ENCODE measurements at places on chromosomes 7 and 10. TPM values are rescaled to one million over a fixed set of nuclear protein-coding genes. Genes with fewer than 3 reads are reported as not detected.

Gene STK17A
- 29.4 TPM for total RNA-seq

Gene IFIT2
- total RNA-seq, result 3.8 TPM

Gene GALNT17
- total RNA-seq, result 2.2 TPM

Gene PHYHIPL
- not detected for total RNA-seq

- no peak for DNase-seq
These were observed 3.4 kb upstream of the MNX1 start for GRCh38 chr7:157013602-157014549.

DNA sequence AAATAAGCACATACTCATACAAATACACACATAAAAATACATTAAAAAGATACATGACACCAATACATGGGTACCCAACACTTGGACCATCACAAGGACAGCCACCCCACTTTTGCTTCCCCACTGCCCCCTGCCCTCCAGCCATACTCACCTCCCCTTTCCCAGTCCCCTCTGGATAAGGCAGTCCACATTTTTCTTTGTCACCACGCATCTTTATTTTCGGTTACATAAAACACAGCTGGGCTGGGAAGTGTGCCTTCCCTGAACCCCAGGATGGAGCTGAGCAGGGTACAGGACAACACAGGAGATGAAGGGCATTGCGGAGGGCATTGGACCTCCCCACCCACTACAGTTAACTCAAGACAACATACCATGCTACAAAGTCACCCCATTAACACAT lies 1.1 kb upstream of the HOXA3 start:
- DNase-seq, result no peak

- DNase-seq, result no peak
These were observed 22.8 kb downstream of the PWWP2B start for GRCh38 chr10:132419538-132420468.

- DNase-seq, result no peak
These were observed 369.2 kb upstream of the KLF6 start for GRCh38 chr10:4154191-4154715.

DNA sequence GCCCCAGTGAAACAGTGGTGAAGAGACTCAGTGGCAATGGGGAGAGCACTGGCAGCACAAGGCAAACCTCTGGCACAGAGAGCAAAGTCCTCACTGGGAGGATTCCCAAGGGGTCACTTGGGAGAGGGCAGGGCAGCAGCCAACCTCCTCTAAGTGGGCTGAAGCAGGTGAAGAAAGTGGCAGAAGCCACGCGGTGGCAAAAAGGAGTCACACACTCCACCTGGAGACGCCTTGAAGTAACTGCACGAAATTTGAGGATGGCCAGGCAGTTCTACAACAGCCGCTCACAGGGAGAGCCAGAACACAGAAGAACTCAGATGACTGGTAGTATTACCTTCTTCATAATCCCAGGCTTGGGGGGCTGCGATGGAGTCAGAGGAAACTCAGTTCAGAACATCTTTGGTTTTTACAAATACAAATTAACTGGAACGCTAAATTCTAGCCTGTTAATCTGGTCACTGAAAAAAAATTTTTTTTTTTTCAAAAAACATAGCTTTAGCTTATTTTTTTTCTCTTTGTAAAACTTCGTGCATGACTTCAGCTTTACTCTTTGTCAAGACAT lies 574 bp upstream of the IL6 start:
- no peak for DNase-seq

GRCh38 chr7:107130487-107131220 lies 38.1 kb upstream of the HBP1 start:
- no peak for DNase-seq

- DNase-seq, result no peak
These were observed 206.1 kb downstream of the CREB5 start for GRCh38 chr7:28618383-28618782.

GRCh38 chr10:99396471-99396870 lies 34.0 kb downstream of the GOT1 start:
- no peak for DNase-seq

- no peak for DNase-seq
These were observed 64.6 kb upstream of the LRRN3 start for GRCh38 chr7:111026343-111026742.

DNA sequence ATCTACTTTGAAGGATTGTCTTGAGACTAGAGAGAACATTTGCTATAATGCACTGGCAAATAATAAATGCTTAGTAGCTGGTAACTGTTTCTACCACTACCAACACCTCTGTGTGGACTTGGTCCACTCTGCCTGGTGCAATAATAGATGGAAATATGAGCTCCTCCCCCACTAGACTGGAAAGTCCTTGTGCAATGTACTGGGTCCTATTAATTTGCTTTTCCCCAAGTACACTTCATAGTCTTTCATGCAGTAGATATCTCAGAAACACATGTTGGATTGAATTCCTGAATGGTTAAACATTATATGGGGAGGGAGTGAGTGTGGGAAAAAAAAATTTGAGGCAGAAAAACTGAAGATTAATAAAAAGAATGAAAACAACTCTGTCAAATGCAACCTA lies 119.3 kb downstream of the C10orf90 start:
- DNase-seq, result no peak

Gene FBXL13
- total RNA-seq, result 0.55 TPM

Gene SEMA3E
- total RNA-seq, result 3.2 TPM

Gene CPA4
- 3.2 TPM for total RNA-seq

Gene FXYD4
- not detected for total RNA-seq

Gene IDI2
- not detected for total RNA-seq

Gene MARVELD1
- 28.7 TPM for total RNA-seq

DNA sequence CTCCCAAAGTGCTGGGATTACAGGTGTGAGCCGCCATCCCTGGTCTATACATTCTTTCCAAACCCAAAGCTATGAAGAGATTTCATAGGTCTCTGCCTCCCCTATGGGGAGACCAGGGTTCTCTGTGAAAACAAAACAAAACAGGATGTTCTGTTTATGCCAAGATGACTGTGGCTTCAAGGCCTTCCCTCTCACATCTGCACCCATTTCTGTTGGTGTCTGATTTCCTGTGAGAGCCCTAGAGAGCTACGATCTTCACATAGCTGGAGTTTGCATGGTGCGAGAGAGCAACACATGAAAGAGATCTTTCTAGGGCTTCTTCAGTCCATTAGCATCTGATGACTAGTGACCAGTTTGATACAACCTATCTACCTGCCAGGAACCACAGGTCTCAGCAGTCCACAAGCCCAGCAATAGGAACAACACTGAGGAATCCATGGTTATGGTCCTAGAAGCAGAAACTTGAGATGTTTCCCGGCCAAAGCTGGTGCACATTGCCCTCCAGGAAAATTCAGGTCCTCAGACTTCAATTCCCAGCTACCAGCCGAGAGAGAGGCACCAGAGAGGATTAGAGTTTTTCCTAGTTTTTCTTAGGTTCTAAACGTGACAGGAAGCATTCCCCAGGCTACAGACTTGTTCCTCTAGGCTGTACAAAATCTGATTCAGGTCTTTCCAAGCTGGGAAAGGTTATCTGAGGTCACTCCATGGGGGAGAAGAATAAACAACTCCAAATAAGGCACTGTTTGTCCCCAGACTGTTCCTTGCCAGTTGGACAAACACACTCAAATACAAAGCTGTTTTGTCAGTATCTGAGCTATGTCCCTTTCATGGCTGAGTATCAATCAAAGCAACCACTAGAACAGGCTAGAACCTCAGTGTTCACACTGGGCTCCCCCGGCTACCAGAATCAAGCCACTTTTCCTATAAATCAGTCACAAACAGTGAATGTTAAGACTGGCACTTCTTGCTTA lies 259.7 kb downstream of the CALN1 start:
- DNase-seq, result no peak

Gene DPYSL4
- total RNA-seq, result 1.8 TPM

Measured in mesenteric fat pad (tissue), 1 donor.